CD4-positive, alpha-beta T cell treated with Interleukin-1 beta for 1 hour (primary cell): ENCODE measurements at places on chromosomes 2 and 18.

GRCh38 chr2:168970711-168971233, 60.4 kb downstream of the ABCB11 start:
- DNase-seq: no peak

DNA sequence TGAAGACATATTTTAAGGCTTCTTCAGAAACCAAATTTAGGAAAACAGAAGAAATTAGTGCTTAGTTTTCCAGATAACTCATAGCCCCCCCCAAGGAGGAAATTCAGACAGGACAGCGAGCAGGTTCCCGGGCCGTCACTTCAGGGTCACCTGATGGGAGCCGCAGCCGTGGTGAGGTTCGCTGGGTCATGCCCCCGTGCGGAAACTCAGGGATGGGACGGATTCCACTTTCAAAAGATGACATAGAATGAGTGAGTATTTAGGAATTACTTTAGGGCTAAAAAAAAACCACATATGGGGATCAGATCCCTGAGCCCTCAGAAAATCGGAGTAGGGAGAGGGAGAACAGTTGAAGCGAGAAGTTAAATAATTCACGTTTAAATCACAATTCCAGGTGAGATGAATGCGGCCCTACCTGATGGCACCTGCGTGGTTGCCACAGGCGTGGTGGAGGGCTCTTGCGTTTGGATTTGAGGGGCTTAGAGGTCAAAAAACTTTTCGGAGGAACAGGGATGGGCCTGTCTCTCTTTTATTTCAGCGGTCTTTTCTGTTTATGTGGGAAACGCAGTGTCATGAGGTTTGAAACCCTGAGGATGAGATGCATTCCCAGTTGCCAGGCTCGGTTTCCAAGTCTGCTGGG, 114.4 kb downstream of the NFATC1 start:
- no peak for DNase-seq

DNA sequence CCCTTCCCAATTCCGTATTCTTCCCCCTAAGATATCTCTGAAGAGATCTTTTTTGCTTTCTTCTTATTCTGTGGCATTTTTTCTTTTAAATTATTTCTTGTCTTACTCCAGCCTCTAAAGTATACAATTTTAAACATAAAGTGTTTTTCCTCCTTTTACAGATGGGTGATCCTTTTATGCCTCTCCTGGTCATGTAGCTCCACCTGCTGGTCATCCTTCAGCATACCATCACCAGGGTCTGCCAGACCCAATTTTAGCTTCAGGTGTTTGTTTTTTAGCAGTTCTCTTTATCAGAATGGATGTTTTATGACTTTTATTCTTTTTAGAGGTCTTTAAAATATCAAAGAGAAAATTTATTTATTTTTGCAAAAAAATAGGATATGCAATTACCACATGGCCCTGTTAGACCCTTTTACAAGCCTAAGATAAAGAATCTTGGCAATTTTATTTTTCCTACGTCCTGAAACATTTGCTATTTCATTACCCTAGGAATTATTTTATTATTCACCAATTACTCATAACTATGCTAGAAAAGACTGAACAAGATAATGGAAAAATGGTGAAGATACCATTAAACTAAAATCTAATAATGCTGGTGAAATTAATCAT, 55.5 kb downstream of the PIGN start:
- DNase-seq: peak; percentile 55

GRCh38 chr2:197210430-197210829, 100.2 kb downstream of the ANKRD44 start:
- no peak for DNase-seq

- DNase-seq: no peak
These were observed 257.5 kb upstream of the FN1 start for GRCh38 chr2:215693193-215693998.

- no peak for DNase-seq
These were observed 22.8 kb upstream of the SCN7A start for GRCh38 chr2:166516712-166517303.

DNA sequence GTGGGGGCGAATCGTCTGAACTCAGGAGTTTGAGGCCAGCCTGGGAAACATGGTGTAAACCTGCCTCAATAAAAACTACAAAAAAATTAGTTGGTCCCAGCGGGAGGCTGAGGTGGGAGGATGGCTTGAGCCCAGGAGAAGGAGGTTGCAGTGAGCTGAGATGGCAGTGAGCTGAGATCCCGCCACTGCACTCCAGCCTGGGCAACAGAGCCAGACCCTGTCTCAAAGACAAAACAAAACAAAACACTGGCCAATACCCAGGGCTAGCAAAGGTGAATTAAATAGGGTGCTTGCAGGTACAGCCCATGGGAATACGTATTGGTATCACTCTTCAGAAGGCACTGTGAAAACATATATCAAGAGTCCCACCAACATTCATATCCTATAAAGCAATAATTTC, 7.0 kb downstream of the ITSN2 start:
- DNase-seq: no peak

DNA sequence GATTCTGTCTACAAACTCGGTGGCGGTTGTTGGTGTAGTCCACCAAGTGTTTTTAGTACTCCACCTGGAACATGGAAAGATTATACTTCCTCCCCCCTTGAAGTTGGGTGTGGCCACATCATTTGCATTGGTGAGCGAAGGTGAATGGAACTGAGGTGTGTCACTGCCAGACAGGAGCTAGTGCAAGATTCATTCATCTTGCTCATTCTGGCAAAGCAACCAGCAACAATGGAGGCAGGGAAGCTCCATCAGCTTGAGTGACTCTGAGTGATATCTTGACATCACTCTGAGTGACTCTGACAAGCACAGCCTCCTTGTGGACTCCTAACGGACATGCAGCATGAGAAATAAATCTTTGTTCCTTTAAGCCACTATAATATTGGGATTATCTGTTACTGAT, 54.7 kb upstream of the SLC1A4 start:
- no peak for DNase-seq

GRCh38 chr2:67938053-67938452, 124.8 kb downstream of the C1D start:
- DNase-seq: no peak

DNA sequence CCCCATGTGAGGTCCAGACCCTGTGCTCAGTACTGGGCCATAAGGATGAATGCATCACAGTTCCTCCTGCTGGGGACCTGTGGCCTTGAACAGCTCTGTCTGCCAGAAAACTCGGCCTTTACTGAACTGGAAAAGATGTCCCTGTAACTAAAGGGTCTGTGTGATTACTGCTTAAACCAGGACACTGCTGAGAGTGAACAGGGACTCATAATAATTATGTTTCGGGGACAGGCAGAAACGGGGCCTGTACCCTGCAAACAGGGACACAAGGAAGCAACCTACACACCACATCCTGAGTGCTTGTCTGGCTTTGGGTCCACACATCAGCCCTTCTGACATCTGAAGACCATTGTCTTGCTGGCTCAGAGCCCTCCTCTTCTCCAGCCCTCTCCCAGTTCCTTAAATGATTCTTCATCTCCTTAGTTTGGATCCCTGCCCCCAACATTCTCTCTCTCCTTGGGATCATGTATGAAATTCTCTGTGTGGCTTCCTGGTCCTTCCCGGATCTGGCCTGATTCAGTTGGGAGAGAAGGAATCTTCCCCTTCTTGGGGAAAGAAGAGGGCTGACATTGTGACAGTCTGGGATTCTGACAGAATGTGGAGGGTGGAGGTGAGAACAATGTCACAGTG, 248.0 kb downstream of the MYCN start:
- DNase-seq: no peak

DNA sequence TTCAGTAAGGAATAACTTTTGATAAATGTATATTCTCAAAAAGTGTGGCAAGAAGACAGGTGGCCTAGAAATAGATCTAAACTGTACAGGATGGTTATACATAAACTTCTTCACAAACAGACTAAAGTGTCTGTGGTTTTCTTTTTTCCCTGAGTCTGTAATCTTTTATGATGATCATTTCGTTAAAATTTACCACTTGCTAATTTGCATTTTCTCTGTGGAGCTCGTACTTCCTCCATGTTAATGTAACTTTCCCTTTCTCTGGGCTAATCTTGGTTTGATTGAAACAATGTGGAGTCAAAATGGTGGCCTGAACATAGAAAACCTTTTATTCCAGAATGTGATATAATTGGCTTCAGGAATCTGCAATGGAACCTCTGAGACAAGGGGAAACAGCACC, 166.2 kb downstream of the FTCDNL1 start:
- DNase-seq: no peak

DNA sequence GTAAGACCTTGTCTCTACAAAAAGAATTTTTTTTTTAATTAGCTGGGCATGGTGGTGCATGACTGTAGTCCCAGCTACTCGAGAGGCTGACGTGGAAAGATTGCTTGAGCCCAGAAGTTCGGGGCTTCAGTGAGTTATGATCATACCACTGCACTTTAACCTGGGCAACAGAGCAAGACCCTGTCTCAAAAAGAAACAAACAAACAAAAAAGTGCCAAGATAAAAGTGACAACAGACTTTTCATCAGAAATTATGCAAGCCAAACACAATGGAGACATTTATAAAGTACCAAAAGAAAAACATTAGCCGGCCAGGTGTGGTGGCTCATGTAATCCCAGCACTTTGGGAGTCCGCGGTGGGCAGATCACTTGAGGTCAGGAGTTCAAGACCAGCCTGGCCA, 26.7 kb downstream of the HADHA start:
- DNase-seq: no peak

DNA sequence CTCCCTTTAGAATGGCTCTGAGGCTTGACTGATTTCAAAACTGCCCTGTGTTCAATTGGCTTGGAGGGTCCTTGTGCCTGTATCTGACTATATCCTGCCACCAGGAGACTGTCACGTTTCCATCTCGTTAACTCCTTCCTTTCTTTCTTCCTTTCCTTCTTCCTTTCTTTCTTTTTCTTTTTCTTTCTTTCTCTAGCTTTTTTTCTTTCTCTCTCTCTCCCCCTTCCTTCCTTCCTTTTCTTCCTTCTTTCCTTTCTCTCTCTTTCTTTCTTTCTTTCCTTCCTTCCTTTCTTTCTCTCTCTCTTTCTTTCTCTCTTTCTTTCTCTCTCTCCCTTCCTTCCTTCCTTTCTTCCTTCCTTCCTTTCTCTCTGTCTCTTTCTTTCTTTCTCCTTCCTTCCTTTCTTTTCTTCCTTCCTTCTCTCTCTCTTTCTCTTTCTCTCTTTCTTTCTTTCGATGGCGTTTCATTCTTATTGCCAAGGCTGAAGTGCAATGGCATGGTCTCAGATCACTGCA, 38.1 kb upstream of the EML6 start:
- no peak for DNase-seq

DNA sequence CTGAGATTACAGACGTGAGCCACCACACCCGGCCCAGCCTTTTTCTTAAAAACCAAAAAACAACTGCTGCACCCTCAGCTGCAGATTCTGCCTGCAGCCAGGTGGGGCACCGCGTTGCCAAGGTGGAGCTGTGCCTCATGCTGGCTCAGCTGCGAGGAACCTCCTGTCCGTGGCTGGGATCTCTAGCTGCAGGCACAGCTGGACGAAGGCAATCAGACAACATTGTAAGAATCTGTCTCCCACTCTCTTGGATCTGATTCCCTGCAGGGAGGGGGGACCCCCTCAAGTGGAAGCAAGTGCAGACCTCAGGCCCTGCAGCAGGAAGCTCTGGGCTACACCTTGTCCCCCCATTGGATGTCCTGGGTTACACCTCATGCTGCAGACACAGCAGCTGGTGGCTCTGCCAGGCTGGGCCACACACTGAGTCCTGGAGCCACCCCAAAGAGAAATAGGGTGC, 24.1 kb downstream of the CIDEA start:
- no peak for DNase-seq

- DNase-seq: no peak
These were observed 49.3 kb downstream of the OLA1 start for GRCh38 chr2:174198846-174199564.

DNA sequence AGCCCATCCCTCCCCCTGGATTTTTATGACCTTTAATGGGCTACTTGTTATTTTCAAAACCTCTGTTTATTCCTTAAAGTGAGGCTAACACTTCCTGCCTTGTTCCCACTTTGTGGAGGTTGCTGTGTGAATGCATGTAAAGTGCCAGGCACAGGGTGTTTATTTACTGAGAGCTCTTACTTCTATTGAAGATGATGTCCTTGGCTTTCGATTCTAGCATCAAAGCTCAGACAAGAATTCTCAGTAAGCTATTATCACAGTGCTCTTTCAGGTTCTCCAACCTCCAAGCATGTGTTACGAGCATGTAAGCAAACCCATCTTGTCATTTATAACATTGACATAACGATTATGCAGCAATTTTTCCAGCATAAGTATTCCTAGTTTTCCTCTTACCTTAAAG, 44.2 kb downstream of the DPYSL5 start:
- DNase-seq: no peak

DNA sequence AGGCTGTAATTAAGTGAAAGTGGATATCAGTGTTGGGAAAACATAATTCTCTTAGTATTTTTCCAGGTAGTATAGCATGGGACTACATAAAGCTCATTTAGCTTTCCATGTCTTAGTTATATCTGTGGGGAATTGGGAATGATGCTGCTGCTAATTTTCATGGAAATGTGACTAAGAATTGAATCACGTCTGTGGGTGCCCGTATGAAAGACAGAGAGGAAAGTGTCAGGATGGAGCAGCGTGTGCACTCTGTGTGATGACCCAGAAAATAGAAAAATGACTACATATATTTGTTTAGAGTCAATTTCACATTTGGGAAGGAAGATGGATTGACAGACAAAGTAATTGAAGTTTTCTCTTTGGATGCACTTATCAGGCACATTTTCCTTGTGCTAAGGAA, 212.1 kb downstream of the PTPRM start:
- DNase-seq: no peak

GRCh38 chr2:43142921-43143438, 83.4 kb downstream of the ZFP36L2 start:
- DNase-seq: peak; percentile 45

DNA sequence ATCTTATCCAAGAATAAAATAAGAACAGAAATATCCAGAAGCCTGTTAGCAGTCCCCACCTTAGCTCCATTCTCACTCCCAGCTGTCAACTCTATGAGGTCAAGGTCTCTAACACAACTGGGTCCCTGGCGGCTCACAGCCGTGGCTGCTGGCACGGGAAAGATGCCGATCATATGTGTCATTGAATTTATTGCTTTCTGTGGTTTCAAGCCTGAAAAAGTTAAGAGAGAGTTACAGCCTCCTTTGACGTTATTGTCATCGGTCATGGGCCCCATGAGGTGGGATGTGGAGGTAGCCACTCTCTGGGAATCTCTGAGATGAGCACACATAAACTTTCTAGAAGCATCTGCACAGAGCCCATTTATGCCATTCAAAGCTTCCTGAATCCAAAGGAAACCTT, 28.7 kb upstream of the CABLES1 start:
- DNase-seq: no peak

DNA sequence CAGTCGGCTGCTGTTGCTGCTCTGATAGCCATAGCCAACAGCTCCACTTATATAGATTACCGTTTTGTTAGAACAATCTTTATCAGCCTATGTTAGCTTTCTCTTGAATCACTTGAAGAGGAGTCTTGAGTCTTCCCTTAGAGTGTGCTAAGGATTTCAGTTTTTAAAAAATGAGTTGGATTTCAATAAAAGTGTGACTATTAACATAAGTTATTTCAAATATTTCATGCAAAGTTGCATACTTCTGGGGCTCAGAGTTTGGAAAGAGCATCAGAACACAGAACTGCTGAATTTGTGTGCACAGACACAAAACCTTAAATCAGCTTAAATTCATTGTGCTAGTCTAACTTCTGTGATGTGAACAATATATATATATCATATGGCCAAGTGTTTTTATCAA, 174.7 kb downstream of the MTX2 start:
- DNase-seq: no peak
